ENCODE measurements at places on chromosomes 7 and 10. TPM values are rescaled to one million over a fixed set of nuclear protein-coding genes. Genes with fewer than 3 reads are reported as not detected.

- DNase-seq, result no peak
- H3K36me3 ChIP-seq, result no peaks in the 10 kb centered on the region
Observed at GRCh38 chr7:1525409-1525808, 5.1 kb upstream of the MAFK start.

- no peaks in the 10 kb centered on the region for H3K36me3 ChIP-seq
- H3K4me1 ChIP-seq, result peaks cover 14% of the 10 kb centered on the region
- DNase-seq, result no peak
- peaks cover 14% of the 10 kb centered on the region for H3K27me3 ChIP-seq
- H3K27ac ChIP-seq, result no peak overlapping the region
- H3K4me3 ChIP-seq, result no peak overlapping the region
Observed at GRCh38 chr10:48494611-48495010, 110.3 kb downstream of the ARHGAP22 start.

- H3K4me3 ChIP-seq, result no peak overlapping the region
- no peaks in the 10 kb centered on the region for H3K36me3 ChIP-seq
- no peaks in the 10 kb centered on the region for H3K27me3 ChIP-seq
- no peak for DNase-seq
- no peak overlapping the region for H3K27ac ChIP-seq
Observed at GRCh38 chr7:411677-412312, 107.9 kb downstream of the PDGFA start.

DNA sequence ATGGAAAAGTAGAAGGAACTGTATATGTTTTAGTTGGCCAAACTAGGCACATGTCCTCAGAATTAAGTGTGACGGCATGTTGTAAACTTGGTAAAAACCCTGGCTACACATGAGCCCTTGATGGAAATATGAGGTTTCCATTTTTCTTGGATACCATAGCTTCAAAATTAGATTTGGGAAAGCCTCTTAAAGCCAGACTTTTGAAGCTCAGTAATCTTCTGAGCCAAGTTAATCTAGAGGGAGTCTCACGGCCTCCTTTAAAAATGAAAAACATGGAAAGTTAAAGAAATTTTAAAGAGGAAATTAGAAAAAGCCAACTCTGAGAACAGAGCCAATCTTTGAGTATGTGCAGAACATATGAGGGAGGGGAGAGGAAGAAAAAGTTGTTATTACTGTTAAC lies 376.0 kb downstream of the CTNNA3 start:
- no peaks in the 10 kb centered on the region for H3K27me3 ChIP-seq
- H3K4me3 ChIP-seq, result no peak overlapping the region
- no peak overlapping the region for H3K27ac ChIP-seq
- H3K36me3 ChIP-seq, result no peaks in the 10 kb centered on the region
- no peak for DNase-seq
- H3K4me1 ChIP-seq, result no peaks in the 10 kb centered on the region

DNA sequence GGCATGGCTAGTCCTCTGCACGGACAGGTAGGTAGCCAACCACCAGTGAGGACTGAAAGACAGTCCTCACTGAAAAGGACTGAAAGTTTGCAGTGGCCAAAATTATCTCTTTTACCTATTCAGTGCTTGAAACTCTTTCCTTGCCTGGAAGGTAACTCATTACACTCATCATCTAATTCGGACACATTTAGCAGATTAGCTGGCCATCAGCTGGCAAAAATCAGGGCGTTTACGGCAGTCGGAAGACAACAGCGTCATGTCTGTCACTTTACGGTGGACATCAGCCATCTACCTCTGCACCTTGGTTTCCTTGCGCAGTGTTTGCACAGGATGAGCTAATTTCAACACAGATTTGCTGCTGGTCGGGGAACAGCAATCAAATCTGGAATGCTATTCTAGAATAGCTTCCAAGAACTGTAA lies 740 bp downstream of the ANXA7 start:
- H3K27ac ChIP-seq, result peak overlapping the region; percentile 93
- H3K36me3 ChIP-seq, result peaks cover 9% of the 10 kb centered on the region
- H3K4me3 ChIP-seq, result peak overlapping the region; percentile 95
- peaks cover 57% of the 10 kb centered on the region for H3K4me1 ChIP-seq
- DNase-seq, result peak; percentile 62

DNA sequence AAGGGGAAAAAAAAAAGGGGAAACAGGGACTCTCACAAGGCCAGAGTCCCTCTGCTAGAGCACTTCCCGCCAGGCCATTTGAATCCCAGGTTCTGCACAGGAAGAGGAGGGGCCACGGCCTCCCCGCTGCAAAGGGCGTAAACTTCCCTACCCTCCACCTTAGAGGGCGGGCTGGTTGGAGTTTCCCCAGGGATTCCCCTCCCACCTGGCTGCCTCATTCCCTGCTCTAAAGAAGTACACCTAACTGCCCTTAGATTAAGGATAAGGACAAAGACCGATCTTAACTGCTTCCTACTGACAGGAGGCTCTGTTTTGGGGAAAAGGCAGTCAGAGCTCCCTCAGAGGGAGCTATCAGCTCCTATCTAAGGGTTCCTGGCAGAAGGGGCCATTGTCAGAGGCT lies 102.0 kb upstream of the ARMC3 start:
- no peak for DNase-seq
- H3K4me1 ChIP-seq, result no peaks in the 10 kb centered on the region
- no peak overlapping the region for H3K4me3 ChIP-seq
- H3K27ac ChIP-seq, result no peak overlapping the region
- H3K27me3 ChIP-seq, result no peaks in the 10 kb centered on the region

DNA sequence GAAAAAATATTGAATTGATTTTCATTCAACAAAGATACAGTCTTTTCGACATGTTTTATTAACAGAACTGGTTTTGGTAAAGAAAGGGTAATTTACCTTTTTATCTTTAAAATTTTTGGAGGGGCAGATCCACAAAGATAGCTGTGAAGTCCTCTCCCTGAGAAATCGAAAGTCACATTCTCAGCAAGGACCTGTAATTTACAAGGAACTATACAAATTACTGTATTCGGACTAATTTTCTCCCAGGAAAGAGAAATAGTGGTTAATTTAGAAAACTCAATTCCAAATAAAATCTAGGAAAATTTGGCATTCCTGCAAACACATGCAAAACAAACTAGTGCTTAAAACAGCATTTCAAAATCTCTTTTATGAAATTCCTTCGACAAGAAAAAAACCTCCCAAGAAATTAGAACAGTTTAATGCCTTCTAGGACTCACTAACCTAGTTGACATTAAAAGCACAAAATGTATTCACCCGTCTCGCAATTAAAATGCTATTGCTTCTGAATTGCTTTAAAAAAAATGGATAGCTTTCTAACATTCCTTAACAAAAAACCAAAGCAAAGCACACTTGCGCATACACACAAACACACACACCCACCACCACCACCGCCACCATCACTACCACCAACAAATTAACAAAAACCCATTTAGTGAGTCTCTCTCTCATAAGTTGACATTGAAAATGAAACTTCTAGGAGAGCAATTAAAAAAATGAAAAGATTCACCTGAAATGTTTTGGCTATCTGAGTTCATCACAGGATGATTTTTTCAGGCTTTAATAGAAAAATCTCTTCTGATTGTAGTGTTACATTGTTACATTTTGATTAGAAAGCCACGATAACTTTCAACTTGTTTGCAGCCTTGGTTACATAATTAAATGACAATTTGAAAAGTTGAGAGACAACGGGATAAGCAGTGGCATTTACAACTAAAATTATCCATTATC lies 4.0 kb upstream of the NKX2-3 start:
- peaks cover 86% of the 10 kb centered on the region for H3K27me3 ChIP-seq
- no peak for DNase-seq
- no peak overlapping the region for H3K4me3 ChIP-seq

The RBP4 gene
- total RNA-seq, result not detected

The ACTA2 gene
- total RNA-seq, result 3.6 TPM

The TRIL gene
- total RNA-seq, result not detected

Measured in activated naive CD4-positive, alpha-beta T cell treated with anti-CD3 and anti-CD28 coated beads for 36 hours (primary cell).